ENCODE measurements at places on chromosomes 3 and 15. TPM values are rescaled to one million over a fixed set of nuclear protein-coding genes. Genes with fewer than 3 reads are reported as not detected.

Gene WNT5A
- 9.9 TPM for polyA plus RNA-seq

Gene SMCO1
- polyA plus RNA-seq = 1.5 TPM

Gene EDEM1
- 1.8 TPM for polyA plus RNA-seq

Gene CCNDBP1
- 186 TPM for polyA plus RNA-seq

Gene GPX1
- 80.7 TPM for polyA plus RNA-seq

Gene GABRA5
- polyA plus RNA-seq = 27.8 TPM

Gene LMCD1
- 1.3 TPM for polyA plus RNA-seq

Gene LRRC3B
- polyA plus RNA-seq = 14.7 TPM

Gene HIGD2B
- polyA plus RNA-seq = not detected

Gene GRIP2
- polyA plus RNA-seq = 1.6 TPM

Gene CCR8
- not detected for polyA plus RNA-seq

Gene P2RY1
- polyA plus RNA-seq = 11.5 TPM

Gene EXOSC7
- polyA plus RNA-seq = 67.2 TPM

Gene SAMD7
- not detected for polyA plus RNA-seq

Gene BFSP2
- not detected for polyA plus RNA-seq

Gene SH2D7
- not detected for polyA plus RNA-seq

Gene RBP2
- polyA plus RNA-seq = not detected
